ENCODE measurements at places on chromosomes 5 and 9.

- DNase-seq, result no peak
Observed at GRCh38 chr5:59171131-59171530, 588.3 kb downstream of the RAB3C start.

DNA sequence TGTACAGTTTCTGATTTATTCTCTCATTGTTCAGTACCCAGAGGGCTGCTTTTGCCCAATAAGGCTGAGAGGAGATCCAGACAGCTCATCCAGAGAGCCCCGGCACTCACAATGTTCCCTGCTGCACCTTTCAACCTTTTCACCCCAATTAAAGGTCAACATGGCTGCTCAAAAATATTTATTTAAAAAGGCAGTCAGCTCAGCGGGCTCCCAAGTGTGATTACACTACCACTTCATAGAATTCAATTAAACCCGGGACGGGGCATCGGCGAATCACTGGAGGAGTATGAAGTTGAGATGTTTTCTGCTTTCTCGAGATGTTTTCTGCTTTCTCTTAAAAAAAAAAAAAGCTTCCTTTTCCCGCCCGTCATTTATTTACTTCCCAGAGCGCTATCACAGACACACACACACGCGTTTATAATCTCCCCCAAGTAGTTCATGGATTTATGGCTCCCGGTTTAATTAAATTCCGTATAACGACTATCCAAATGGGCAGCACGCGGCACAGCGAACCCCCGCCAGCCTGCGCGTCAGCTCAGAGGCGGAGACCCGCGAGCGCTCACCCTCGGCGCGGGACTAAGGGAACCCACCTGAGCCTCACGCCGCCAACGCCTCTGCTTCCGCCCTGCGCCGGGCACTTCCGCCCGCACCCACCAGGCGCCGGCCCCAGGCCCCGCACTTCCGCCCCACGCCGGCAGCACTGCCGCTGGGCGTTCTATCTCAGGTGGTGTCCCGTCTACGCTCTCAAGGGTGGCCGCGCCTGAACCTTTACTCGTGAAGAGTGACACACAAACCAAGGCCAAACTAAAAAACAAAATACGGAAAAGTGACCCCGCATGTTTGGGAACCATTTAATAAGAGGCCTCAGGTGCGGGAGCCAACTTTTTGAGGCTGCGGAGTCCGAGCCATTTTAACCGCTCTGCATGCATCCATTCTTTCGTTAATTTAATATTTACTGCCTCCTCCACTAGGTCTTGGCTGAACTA lies at the start of gene C5orf63:
C5orf63 (minus strand) TSS at position 642 of the 986 bp plus-strand sequence. CDS start 14,507 bp downstream, outside the sequence.
- DNase-seq, result peak; percentile 22

GRCh38 chr9:5840788-5841187 lies 7.9 kb upstream of the ERMP1 start:
- no peak for DNase-seq

- no peak for DNase-seq
Observed at GRCh38 chr9:109003116-109003515, 10.2 kb downstream of the CTNNAL1 start.

GRCh38 chr9:69232135-69232534 lies 58.1 kb downstream of the TJP2 start:
- no peak for DNase-seq

- no peak for DNase-seq
Observed at GRCh38 chr9:13915131-13915530, 398.8 kb downstream of the NFIB start.
